Stimulated activated CD4-positive, alpha-beta T cell treated with anti-CD3 and anti-CD28 coated beads, Interleukin-12 subunit alpha, Interleukin-12 subunit beta, amount 100 ng/mL, for 24 hours (primary cell): ENCODE measurements at places on chromosomes 12 and 14.

DNA sequence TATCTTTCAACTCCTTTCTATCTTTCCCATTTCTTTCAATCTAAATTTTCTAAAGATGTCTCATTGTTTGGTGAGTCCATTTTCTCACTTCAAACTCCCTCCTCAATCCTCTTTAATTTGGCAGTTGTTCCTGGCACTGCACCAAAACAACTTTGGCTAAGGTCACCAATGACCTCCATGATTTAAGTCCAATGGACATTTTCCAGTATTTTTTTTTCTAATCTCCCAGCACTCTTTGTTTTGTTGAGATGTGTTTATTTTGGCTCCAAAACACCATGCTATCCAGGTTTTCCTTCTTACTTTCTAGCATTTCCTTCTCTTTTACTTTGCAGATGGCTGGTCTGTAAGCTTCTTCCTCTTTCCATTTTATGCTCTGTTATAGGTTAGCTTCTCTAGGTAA, 42.5 kb upstream of the OTOGL start:
- no peak for DNase-seq

- no peak for DNase-seq
Observed at GRCh38 chr12:57605811-57606311, 1.2 kb downstream of the DTX3 start.

DNA sequence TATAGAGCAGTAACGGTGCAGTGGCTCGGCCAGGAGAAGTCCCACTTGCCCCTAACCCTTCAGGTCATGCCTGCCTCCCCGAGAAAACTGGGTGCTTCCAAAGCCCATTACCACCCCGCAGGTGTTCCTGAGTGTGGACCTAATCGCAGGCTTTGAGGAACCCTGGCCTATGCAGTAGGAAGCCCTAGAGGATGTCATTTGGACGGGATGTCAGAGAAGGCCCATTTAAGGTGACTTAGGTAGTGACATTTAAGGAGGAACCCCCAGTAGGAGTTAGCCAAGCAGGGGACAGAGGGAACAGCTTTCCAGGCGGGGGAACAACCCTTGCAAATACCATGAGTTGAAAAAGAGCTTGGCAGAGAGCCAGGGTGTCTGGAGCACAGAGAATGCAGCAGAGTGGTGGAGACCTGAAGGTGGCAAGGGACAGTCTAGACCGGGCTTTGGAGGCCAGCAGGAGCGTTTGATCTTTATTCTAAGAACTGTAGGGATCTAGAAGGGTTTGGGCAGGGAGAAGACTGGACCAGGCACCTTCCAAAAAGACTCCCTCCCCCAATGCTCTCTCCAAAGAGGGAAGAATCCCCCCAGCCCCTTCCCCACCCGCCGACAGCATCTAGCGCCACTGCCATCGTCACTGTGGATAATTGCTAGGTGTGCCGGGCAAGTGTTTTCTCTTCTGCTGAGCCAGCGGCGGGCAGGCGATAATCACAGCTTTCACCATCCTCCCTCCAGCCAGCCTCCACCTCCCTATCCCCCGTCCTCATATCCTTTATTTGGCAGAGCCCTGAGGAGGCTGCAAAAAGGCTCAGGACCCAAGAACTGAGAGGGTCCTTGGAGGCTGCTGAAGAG, 33.3 kb upstream of the BEGAIN start:
- no peak for DNase-seq

- no peak for DNase-seq
Observed at GRCh38 chr14:99207456-99207855, 64.5 kb downstream of the BCL11B start.

- no peak for DNase-seq
Observed at GRCh38 chr12:645563-646071, 17.6 kb downstream of the NINJ2 start.

DNA sequence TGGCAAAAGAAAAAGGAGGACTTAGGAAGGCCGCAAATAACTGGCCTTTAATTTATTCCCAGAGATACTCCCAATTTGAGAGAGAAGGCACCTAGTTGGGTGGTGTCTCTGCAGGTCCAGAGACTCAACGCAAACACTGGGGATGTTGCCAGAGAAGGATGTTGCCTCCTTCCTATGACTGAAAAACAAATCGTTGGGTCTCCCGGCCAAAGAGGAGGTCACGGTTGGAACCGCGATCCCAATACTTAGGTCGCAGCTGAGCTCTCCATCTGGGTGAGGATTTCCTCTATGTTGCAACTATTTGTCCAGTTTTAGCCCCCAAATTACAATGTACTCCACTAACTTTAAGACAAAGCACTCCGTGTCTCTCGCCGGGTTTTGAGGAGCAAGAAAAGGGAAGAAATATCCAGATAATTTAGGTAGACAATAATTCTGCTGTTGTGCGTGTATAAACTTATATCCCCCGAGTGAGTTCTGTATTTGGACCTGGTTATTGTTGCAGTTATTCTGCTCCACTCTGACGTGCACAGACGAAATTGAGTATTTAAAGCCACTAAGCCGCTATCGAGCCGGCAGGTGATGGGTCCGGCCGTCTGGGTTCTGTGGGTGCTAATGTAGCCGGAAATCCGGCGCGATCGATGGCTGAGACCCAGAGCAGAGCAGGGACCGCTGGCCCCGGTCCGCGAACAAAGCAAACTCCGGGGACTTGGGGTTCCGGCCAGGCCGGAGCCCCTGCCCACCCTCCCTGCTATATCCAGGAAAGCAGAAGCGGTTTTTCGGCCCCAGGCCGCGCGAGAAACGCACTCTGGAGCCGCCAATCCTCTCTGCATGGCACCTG, 5.7 kb downstream of the HOXC12 start:
- DNase-seq, result no peak

- DNase-seq, result no peak
Observed at GRCh38 chr14:25832585-25832984, 765.2 kb downstream of the NOVA1 start.

DNA sequence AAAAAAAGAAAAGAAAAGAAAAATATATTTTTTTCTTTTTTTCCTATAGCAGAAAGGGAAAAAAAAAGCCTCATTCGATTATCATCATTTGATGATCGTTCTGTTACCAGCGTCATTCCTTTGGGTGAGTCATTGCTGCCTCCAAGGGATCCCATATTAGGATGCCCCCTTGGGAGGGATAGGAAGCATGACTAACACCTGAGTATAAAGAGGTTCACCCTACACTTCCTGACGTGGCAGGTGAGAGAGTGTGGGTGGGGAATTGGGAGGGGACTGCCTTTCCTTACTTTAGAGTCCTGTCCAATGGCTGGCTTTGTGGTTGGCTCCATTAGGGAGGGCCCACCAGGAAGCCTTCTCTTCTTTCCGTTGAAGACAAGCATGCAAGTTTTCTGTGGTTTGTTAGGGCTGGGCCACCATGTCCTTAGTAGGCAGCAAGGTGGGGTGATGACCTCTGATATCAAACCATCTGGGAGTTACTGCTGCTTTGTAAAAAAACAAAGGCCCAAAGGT, 56.1 kb upstream of the FUT8 start:
- DNase-seq, result peak; percentile 50

GRCh38 chr14:77353469-77354141, 23.3 kb downstream of the TMED8 start:
- no peak for DNase-seq

DNA sequence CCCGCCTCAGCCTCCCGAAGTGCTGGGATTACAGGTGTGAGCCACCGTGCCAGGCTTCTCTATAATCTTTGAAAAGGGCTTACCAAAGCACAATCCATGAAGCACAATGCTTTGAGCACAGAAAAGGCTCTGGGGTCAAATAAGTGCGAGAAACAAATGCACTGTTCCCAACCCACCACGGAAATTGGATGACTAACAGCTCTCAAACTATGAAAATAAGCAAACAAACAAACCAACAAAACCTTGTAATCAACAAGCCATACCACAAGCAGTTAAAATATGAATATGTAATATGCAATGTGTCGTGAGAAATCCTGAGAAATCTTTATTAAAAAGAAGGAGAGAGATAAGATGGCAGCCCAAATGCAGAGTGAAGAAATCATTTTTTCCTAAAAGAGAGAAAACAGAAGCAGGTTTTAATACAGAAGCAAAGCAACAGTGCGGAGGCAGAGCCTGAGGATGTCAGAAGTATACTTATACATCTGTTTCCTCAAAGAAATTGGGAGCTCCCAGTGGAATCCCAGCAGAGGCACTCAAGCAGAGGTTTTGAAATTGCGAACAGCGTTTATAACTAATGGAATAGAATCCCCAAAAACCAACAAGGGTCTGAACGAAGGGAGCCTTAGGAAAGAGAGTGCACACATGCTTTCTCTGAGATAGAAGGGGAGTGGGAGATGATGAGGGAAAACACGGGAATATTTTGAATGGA, 17.1 kb downstream of the SMCO2 start:
- no peak for DNase-seq

DNA sequence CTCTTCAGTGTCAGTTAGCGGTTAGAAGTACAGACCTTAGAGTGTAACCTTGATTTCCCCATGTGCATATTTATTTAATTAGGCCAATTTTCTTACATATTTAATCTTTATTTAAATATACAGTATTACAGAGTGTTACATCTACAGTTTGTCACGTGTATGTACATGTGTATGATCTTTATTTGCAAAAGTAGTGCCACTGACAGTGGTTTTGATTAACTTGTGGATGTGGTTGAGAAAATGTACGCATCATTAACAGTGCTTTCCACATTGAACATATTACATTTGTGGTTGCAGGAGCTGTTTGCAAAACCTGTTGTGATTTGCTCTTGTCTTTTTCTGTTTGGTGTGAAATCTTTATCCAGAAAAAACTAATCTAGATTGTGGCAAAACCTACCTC, 535.5 kb downstream of the FLRT2 start:
- DNase-seq, result no peak

GRCh38 chr14:90383126-90383730, 13.6 kb upstream of the CALM1 start:
- DNase-seq, result peak; percentile 97

DNA sequence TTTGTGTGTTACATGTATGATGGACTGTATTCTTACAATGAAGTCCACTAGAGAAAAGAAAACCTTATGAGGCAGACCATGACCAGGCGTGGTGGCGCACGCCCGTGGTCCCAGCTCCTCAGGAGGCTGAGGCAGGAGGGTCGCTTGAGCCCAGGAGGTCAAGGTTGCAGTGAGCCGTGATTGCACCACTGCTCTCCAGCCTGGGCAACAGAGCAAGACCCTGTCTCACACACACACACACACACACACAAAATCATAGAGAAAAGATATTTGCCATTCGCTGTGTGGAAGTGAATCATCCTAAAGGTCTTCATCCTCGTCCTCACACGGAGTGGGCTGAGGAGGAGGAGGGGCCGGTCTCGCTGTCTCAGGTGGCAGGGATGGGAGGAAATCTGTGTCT, 32.3 kb downstream of the LRCOL1 start:
- no peak for DNase-seq

DNA sequence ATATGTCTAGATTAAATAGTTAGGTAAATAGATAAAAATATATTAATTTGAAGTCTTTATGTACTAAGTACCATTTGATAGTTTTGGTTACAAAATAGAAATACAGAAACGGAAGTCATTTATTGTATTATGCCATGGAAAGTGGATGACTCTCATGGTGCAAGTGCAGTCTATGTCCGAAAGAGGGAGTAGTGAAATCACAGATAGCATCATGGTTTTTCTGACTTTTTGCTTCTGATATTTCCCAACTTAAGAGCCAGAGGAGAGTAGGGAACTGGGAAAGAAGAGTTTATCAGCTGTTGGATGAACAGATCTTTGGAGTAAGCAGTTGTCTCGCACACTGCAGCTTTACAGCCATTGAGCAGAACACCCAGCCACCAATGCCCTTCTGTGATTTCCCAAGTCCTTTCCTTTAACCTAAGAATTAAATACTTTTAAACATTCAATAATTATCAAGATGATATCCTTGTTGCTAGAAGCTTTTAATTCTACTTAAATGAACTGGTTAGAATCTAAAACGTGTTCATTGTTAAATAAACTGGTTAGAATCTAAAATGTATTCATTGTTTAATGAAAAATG, 18.4 kb upstream of the SRGAP1 start:
- no peak for DNase-seq

DNA sequence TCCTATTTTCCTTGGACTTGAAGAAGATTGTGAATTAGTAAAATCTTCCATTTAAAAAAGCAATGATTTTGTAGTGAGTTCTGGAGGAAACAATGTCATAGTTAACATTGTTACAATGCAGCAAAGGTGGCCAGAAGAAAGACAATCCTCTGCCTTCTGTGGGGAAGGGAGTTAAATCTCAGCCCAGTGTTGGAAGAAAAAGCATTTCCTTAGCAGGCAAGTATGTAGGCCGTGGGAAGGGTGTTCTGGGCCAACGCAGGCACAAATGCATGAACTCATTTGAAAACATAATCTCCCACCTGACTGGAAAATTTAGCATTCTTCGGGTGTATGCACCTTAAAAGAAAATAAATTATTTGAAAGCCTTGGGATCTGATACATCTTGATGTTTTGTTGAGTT, 258.6 kb downstream of the ADAMTS20 start:
- no peak for DNase-seq

- no peak for DNase-seq
Observed at GRCh38 chr14:93078870-93079269, 36.9 kb downstream of the ITPK1 start.
